ENCODE measurements at places on chromosomes 12 and 14. TPM values are rescaled to one million over a fixed set of nuclear protein-coding genes. Genes with fewer than 3 reads are reported as not detected.
A peak's percentile ranks its signal among the peaks of the same experiment; 100 is the strongest.

GRCh38 chr14:44896275-44897040 lies 65.3 kb downstream of the KLHL28 start:
- no peak for DNase-seq

- DNase-seq: no peak
Measured at GRCh38 chr12:4444031-4444430, 1.6 kb downstream of the FGF6 start.

DNA sequence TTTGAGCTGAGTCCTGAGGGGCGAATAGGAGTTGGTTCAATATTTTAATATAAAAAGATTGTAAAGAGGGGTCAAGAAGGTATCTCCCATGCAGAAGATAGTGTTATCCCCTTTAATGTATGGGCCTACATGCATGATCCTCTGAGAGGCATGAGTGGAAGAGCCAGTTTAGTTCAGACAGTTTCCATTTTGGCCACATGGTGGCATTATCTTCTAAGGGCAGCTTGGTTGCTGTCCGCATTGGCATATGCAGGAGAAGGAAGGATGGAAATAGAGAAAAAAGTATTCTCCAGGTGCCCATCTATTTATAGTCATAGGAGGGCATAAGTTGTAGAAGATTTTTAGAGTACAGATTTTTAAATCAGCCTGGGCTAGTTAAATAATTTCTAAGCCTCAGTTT lies 5.4 kb downstream of the SAMD4A start:
- no peak for DNase-seq

Gene RPAP3
- 36.7 TPM for polyA plus RNA-seq

DNA sequence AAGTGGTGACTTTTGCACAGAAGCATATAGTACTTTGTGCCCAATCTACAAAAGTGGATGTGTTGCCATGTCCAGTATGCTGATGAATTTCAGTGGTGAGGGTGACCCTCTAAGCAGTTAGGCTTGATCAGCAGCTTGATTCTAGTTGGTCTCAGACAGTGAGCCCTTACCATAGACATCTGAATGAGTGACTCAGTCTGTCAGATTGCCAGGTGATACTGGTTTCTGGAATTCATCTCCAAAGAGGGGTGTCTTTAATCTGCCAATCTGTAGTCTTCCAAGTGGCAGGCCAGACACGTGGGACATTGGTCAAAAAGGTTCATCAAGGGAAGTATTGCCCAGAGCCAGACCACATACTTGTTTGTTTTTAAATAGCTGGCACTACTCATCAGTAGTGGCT lies 187.4 kb upstream of the SLC16A7 start:
- no peak for DNase-seq

Gene CCDC38
- 0.08 TPM for polyA plus RNA-seq

DNA sequence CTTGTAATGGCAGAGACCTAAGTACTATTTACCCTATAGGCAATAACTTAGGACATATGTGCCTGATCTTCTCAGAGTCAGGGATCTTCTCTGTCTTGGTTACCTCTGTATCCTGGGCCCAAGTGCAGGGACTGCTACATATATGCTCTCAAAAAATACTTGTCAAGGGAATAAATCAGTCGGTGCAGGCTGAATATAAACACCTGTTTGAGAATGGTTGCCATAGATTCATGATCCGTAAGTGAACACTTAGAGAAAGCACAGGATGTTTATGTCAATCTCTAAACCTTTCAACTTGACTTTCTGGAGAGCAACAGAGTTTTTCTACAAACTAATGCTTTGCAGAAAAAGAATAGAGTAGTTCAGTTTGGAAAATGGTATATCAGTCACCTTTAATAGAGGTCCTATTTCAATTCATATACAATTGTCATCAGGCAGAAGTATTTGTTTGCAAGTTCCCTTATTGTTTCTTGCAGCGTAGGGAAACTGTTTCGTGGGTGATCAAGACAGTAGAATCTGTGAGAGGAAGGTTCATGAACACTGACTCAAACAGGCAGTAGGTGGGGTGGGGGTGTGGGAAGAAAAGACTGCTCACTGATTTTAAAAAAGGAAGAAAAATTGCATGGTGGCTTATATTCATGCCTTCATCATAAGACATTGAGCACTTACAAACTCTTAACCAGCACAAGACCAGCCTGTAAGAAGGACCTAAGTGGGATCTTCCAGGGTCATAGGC lies 6.0 kb upstream of the UBE2N start:
- peak; percentile 74 for DNase-seq

Gene IFI27
- not detected for polyA plus RNA-seq

- no peak for DNase-seq
Measured at GRCh38 chr14:65258391-65258790, 154.1 kb upstream of the FUT8 start.

DNA sequence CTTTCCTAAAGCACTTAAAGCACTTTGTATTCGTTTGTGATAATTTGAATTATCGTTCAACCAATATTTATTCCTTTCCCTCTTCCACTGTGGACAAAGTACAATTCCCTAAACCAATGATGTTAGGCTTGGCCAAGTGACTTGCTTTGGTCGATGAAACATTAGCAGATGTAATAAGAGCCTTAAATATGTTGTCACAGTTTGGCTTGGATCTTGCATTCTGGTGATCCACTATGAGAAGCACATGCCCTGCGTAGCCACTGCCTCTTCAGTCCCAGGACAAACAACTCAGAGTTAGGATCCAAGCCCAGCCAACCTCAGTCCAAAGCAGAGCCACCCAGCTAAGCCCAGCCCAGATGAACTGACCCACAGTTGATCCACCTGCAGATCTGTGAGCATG lies 8.4 kb upstream of the C12orf75 start:
- DNase-seq: no peak

DNA sequence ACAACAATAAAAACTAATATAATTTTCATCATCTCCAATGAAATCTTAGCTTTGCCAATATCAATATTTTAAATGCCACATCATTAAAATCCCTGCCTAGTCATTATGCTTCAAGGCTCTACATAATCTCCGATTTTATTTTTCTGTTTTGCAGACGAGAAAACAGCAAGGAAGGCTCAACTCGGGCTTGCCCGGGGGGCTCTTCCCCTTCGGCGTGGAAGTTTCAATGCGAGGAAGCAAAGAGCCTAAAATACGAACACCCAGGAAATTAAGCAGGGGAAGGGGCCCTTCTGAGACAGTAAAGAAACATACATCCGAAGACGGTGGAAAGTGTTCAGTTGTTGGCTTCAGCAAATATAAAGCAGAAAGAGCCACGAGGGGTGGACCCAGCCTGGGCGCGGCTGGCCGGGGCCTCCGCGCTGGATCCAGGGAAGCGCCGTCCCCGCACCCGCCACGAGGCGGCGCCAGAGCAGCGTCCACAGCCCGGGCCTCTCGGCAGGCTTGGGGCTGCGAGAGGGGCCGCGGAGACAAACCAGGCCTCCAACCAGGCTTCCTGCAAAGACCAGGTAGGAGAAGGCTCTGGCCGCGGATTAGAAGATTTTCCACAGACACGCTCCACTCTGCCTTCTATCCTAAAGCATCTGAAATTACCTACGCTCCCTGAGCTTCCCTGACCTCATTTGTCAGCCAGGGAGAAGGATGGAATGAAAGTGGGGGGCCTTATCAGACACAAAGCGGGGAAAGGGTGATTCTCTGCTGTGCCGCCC lies 77.2 kb downstream of the SERPINA3 start:
- DNase-seq: peak; percentile 5

Gene SRRM4
- not detected for polyA plus RNA-seq

DNA sequence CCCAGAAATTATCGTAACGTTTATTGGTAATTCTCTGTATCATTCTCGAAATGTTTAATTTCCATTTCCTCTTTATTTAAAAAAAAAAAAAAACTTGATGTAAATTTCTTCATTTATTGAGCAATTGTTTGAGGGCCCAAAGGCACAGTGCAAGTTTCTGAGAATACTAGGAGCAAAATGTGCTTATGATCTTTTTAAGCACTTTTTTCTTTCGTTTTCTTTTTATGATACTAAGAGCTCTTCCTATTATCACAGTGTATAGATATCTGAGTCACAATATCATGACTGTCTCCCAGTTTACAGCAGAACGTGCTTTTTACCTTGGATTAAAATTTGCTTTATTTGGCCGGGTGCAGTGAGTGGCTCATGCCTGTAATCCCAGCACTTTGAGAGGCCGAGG lies 5.6 kb downstream of the ATP2A2 start:
- DNase-seq: no peak

Gene CNTN1
- polyA plus RNA-seq: not detected

Gene ERP27
- polyA plus RNA-seq: 5.6 TPM

GRCh38 chr12:102439426-102440405 lies 40.6 kb downstream of the IGF1 start:
- no peak for DNase-seq

DNA sequence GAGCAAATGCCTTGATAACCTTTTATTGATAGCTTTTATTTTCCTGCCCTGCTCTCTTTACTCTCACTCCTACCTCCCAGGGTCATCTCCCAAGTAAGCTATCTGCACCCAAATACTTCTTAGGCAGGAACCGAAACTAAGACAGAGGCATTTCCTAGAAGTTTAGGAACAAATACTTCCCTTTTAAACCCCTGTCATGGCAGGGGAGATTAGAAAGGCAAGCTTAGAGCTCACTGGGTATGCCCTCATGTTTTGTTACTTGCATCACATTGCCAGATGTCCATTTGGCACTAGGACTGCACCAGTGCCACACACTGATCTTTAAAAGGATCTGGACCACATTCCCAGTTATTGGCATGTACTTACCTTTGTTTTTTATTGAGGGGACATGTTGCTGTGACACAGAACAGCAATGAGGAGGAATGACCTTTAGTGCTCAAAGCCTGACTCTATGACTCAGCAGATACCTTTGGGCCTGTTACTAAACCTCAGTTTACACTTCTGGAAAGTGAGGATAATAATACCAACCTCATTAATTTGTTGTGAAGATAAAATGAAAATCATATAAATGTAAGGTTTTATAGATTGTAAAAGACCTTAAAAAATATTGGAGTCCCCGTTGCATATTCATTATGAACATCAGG lies 40.9 kb upstream of the MBIP start:
- no peak for DNase-seq

DNA sequence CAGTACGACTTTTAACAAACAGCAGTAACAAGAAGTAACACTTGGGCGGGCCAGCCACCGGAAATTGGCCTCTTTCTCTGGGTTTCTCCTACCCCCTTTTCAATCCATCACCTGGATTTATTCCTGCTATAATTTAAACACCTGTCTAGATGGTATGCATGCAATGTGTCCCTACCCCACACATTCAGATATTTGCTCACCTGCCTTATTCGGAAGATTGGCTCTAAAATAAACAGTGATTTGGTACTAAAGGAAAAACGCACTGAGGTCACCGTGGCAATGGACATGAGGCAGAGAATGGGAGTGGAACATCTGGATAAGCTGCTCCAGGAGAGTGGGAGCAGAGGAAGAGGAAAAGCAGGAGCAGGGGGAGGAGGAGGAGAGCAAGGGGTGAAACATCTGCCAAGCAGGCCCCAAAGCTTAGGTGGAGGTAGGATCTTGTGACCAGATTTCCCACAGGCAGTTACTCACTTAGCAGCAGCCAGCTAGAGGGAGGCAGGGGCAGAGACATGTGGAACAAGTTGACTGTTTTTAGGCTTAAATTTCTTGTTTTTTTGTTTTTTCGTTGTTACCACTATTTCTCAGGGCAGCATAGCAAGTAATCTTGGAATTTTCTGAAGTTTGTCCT lies 150.9 kb downstream of the TTLL5 start:
- DNase-seq: no peak

DNA sequence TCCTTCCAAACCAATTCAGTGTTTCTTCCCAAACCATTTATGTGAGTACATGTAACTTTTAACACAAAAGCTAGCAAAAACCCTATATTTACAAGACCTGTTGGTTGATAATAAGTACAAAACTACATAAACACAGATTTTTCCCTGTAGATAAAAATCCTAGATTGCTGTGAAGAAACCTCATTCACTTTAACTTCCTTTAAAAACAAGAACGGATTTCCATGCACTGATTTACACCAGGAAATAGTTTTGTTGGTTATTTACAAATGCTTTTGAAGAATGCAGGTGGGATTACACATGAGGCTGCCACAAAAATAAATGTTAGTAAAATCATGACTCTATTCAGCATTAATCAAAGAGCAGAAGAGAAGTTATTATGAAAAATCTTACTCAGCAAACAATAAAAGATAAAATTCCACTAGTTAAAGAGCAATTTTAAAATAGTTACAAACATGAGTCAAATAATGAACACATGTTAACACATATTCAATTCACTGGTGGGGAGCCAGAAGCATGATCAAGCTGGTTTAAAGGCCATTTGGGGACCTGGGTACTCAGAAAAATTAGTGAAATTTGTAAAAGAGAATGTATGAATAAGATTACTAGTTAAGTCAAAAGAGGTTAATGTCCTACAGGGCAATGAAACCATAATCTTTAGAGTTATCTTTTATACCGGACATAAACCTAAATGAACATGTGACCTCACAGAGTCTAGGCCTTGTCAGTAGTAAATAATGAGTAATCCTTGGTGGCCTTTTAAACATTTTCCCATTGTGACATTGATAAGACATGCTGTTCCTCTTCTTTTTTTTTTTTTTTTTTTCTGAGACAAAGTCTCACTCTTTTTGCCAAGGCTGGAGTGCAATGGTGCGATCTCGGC lies 79.9 kb downstream of the PHLDA1 start:
- no peak for DNase-seq

GRCh38 chr12:7433276-7433822 lies 10.6 kb downstream of the CD163L1 start:
- DNase-seq: no peak

- no peak for DNase-seq
Measured at GRCh38 chr14:79809849-79810612, 401.3 kb downstream of the DIO2 start.

DNA sequence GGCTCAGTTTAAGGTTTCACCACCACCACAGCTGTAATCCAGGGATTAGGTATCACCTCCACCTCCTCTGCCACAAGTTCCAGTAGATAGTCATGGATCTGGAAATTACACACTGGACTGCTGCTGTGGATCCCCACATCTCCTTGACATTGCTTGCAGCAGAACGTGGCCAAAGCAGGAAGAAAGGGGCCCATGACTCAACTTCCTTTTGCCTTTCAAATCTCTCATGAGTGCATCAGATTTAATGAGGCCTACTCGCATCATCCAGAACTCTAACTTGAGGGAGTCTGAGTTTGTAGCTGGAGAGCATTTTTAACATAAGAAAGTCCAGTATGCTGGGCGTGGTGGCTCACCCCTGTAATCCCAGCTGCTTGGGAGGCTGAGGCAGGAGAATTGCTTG lies 29.2 kb upstream of the TMED10 start:
- no peak for DNase-seq

DNA sequence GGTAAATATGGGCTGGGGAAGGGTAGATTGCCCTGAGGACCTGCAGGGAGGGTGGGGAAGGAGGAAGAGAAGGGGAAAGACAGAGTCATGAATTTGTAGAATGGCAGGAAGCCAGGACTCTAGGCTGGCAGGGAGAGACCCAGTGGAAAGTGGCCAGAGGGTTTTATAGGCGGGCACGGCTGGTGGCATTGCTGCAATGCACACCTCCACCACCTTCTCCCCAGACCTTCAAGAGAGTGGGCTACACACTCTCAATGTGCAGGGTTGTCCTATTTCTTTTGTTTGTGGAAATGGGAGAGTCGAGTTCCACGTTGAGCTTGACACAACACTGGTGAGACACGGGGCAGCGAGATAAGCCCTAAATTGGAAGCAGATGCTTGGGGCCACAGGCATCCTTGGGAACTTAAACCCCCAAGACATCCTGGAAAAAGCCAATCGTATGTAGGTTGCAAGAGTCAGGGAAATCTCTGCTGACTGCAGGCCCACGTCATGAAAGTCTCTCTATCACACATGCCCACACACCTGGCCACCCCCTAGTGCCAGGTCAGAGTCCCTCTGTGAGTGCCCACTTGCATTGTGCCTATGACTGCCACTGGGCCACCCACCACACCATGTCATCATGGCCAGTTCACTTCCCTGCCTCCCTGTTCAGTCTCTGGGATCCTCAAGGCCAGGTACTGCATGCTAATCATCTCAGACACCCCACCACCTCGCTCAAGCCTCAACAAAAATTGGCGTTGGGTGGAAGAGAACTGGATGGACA lies 38.0 kb upstream of the BDKRB2 start:
- DNase-seq: no peak
